Pons (tissue), 1 donor: ENCODE measurements at places on chromosomes 6 and 20.

DNA sequence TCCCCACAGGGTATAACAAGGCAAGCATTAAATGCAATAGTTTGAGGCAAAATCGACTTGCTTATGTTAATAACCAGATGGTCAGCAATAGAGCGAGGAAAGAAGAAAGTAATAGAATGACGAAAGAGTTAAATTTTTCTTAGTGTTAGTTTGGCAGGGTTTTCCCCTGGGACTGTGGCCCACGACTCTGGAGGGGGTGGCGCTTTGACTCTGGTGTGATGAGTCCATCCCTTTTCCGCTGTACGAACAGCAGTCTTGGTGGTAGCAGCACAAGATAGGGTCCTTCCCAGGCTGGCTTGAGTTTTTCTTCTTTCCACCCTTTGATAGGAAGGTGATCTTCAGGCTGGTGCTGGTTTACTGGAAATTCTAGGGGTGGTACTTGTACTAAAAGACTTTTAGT, 69.2 kb upstream of the GMDS start:
- no peak for DNase-seq

- no peak for DNase-seq
Observed at GRCh38 chr20:4920131-4920530, 81.2 kb downstream of the SLC23A2 start.

DNA sequence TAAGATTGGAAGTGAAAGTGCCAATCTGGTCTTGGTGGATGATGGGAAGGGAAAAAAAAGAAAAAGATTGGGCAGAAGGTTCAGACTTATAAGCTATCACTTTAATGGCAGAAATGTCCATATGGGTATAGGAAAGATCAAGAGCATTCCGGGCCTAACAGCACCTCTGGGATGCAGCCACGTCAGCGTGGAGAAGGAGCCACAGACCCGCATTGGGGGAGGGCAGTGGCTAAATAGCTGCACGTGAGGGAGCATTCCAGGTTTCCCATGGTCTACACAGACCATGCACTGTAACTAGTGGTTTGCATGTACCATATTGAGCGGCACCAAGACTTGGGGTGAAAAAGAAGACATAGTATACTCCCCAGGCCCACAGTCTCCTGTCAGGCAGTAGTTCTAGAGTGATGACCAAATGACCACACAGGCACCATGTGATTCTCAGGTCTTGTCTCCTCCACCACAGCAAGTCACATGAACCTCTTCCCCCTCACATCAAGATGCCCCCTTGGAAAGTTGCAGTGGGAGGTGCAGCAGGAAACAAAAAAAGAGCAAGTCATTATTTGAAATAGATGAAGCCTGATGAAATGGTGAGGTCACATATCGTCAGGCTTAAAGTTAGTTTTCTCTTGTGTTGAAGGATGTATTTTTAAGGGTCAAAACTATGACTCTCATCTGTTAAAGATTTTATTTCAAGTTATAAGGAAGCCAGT, 94.4 kb upstream of the TNFAIP3 start:
- no peak for DNase-seq

DNA sequence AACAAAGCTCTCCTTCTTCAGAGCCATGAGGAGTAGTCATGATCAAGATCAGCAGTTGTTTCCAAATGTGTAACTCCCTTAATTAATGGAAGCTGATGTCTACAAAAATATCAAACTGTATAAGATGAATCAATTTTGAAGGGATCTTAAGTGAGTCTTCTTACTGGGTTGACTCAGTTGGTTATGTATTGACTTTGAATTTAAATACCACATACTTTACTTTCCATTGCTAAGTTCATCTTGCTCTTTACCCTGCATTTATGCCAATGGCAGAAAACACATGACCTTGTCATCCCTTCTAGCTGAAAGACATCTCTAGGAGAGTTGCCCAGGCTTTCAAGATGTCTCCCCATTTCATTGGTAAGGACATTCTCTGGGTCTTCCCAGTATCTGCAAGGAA, 123.2 kb upstream of the STMND1 start:
- DNase-seq: no peak

DNA sequence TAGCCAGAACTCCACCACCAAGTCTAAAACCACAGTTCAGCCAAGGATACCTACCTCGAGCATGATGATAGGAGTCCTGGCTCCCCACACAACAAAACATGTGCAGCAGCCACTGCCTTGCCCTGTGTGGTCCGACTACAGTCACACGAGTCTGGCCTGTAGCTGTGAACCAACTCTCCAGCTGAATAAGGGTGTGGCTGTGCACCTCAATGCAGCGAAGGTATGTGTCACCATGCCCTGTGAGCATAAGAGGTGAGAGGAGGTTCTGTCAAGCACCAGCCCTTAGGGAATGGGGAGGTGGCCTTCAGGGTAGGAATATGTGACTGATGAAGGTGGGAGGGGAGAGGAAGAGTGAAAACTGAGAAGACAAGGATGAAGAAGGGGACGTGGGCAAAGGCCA, 16.7 kb upstream of the KHDC1L start:
- DNase-seq: no peak

GRCh38 chr6:110776413-110776812, 38.9 kb downstream of the CDK19 start:
- no peak for DNase-seq

GRCh38 chr6:865846-866245, 172.9 kb upstream of the EXOC2 start:
- no peak for DNase-seq

DNA sequence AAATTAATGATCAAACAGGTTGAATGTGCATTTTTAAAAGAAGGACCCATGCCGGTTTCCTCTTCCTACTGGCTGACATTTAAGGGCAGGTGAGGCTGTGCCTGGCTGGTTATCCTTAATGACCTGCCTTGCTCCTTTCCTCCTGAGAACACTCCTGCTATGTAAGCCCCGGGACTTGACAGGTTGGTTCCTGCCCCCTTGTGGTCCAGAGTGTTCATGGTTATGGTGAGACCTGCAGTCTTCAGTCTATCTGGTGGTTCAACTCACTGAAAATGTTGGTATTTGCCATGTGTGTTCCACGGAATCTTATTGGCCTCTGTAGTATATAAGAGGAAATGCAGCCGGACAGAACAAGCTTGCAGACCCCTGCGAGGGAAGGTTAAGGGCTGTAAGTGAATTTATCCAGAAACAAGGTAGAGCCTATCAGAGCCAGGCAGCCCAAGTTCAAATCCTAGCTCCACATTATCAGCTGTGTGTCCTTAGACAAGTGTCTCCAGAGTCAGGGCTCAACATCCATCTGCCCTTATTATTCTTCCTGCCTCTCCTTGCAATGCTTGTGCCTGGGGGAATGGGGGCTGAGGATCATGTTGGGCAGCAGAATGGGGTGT, 5.2 kb upstream of the BPIFA3 start:
- peak; percentile 36 for DNase-seq

- no peak for DNase-seq
Observed at GRCh38 chr6:14717307-14717706, 528.6 kb upstream of the JARID2 start.

GRCh38 chr20:44080064-44080463, 106.9 kb downstream of the JPH2 start:
- DNase-seq: no peak

- peak; percentile 47 for DNase-seq
Observed at GRCh38 chr20:50303573-50304500, 113.2 kb downstream of the CEBPB start.

DNA sequence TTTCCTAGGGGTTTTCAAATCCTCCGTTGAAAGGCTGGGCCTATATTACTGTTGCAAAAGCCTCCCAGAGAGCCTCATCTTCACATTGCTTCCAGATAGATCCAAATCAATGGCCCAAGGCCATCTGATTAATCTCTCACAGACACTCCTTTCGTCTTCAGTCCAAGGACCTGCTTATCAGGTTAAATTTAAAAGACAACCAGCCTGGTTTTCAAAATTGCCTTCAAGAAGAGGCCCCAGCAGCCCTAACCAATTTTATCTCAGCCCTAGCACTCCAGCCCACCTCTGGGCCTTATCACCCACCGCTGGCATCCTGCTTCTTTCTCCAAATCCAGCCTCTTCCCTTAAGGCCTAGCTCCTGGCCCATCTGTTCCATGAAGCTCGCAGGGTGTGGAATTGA, 15.5 kb upstream of the CCND3 start:
- no peak for DNase-seq

- no peak for DNase-seq
Observed at GRCh38 chr6:41976794-41977484, 35.3 kb upstream of the CCND3 start.

GRCh38 chr6:140001821-140002341, 627.4 kb upstream of the CITED2 start:
- DNase-seq: no peak

DNA sequence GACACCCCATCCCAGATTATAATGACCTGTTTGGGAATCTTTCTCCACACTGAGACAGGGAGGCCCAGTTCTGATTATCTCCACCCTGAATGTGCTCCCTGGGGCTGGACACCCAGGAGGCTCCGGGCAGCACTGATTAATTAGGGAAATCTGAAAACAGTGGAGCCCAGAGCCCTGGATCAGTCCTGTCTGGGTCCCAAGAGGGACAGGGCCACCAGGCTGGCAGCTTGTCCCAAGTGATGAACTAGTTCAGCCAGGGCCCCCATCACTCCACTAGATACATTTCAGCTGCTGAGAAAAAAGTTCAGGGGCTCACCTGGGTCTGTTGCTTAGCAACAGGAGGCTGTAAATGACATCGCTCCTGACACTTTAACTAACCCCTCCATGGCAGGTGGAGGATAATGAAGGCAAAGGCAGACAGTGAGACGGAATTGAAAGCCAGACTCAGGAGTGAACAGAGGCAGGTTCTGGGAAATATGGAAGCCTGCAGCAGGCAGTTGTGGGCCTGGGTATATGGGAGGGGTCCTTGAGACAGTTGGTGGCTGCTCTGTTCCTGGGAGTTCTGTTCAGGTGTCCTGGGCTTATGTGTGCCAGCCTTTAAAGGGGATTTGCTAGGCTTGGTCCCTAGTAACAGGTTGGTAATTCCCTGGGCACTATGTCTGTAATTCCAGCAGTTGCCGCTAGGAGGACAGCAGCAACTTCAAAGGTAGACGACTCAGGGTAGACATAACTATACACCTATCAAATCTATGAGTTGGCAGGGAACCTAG, 78.3 kb upstream of the CTNNBL1 start:
- no peak for DNase-seq

GRCh38 chr6:126614642-126615504, 275.0 kb downstream of the CENPW start:
- DNase-seq: no peak

GRCh38 chr6:101689156-101689555, 295.6 kb downstream of the GRIK2 start:
- DNase-seq: no peak

DNA sequence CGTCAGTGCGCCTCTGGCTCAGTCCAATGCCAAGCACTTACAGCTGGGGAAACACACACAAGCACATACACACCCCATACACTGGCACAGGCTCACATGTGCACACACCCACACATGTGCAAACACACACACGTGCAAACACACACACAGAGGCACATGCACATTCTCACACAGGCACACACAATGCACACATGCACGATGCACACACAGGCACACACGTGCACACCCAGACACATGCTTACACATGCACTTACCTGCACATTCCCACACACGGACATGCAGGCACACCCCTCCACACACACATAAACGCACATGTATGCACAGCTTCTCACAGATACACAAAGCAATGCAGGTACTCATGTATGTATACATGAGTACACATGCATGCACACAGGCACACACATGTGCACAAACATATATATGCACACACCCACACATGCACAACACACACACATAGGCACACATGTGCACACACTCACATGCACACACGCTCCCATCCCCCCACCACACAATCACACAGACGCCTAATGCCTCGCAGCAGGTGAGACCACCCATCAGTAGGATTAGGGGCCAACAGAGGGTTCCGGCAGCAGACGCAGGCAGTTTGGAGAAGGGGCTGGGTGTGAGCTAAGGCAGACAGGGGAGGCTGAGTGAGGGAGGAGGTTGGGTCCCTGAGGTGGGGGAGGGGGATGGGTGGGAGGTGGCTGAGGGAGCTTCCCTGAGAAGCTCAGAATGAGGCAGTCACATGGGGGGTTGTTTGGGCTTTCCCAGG, 71.2 kb upstream of the SLCO4A1 start:
- no peak for DNase-seq

DNA sequence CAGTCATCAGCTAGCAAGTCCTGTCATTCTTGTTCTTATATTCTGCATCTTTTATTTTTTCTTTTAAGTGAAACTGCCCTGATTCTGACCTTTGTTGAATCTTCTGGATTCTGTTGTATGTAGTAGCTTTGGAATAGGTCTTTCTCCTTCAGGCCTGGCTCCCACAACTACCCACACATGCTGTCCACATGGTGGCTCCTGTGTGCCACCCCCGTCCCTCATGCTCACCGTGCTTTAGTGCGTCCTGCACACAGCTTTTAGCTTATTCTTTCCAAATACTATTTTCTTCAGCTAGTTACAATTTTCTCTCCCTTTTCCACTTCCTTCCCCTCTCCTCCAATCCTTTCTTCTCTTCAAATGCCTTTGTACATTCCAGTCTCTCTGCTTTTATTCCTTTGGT, 61.8 kb downstream of the CTNNBL1 start:
- DNase-seq: peak; percentile 61

DNA sequence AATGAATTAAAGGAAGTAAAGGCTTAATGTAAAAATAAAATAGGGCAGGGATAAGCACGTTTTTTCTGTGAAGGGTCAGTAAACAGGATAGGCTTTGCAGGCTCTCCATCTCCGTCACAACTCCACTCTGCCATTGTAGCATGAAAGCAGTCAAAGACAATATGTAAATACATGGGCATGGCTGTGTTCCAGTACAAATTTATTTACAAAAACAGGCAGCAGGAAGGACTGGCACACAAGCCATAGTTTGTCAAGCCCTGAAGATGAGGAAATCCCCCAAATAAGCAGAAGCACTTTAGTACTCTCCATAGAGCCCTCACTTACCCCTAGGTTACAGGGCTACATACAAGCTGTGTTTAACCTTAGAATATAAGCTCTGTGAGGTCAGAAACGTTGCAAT, 8.9 kb upstream of the FBXO9 start:
- peak; percentile 35 for DNase-seq

DNA sequence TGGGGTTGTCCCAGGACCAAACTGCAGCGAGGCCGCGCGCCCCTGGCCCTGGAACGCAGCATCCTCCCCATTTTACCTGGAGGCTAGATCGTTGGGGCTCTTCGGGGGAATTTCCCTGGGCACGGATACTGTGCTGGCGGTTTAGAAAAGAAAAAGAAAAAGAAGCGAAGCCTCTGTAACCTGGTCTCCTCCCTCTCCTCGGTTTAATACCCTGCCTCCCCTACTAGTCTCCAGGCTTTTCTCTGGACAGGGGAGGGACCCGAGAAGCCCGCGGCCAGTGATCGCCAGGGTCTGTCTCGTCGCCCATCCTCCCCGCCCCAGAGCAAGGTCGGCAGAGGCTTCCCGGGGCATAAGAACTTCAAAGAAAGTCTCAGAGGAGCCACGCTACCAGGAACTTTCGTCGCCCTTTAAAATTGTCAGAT, 6.1 kb upstream of the LAMP5 start:
- DNase-seq: no peak

GRCh38 chr20:63122626-63123025, 93.3 kb downstream of the YTHDF1 start:
- DNase-seq: no peak

GRCh38 chr6:160974304-160974771, 17.2 kb upstream of the MAP3K4 start:
- no peak for DNase-seq
